ENCODE measurements at places on chromosomes 7 and 10.

DNA sequence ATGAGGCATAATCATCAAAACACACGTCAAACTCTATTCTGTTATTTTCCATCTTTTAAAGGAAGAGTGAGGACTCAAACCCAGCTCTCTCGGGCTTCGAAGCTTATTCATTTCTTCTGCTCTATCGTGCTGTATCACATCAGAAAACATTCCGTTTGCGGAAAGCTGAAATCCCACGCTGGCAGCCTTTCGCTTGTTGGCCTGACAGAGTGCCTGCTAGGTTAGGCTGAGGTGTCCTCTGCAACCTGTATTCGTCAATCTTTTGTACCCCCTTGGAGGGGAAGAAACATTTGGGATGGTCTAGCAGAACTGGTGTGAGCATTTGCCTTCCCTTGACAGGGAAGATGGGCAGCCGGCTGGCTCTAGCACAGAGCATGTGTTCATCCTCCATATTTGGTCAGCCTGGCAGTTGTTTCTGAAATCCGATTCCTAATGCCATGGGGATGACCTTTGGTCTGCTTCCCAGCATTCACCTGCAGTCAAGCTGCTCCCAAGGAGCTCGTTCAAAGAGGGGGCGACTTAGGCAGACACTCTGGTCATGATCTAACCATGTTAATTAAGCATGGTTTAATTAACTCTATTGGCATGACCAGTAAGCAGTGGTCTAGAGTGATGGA lies 55.2 kb downstream of the TACC2 start:
- peak; percentile 4 for DNase-seq

- no peak for DNase-seq
Measured at GRCh38 chr7:120169996-120170783, 102.8 kb upstream of the KCND2 start.

DNA sequence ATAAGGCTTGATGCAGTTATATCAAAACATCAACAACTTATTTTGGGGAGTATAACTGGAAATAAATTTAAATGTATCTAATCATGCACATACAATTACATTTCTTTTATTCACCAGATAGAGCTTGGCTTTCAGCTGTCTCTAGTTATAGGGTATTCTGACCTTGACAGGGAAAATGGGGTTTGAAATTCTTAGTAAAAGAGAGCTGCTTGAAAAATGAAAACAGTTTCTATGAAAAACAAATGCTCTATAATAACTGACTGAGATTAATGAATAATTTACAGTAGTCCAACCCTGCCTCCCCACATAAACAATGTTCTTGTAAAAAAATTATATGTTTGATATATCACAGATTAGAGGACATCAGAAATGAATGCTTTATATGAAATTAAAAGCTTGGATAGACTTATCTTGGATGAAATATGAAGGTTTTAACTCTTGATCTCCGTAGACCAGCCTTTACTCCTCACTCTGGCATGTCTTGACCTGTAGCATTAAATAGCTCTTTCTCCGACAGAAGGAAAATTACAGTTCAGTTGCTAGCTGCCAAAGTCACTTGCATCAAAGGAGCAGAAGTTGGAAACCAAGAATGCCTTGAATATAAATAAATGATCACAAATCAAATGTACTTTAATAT lies 32.1 kb downstream of the VWC2 start:
- no peak for DNase-seq

DNA sequence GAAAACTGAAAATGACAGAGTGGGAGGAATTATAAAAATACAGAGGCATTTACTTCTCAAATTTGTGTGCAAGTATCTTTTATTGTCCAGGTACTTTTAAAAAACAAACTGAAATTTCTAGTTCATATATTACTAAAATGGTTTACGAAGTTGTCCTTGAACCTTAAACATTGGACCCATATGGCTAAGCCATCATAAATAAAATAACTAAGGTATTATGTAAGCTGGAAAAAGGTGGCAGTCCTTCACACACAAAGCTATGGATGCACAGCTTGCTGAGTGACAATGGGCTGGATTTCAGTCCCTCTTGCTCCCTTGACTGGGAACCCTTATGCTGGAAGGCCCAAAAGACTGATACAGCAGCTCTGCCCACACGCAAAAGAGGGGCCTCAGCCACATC lies 66.1 kb downstream of the COBL start:
- no peak for DNase-seq

DNA sequence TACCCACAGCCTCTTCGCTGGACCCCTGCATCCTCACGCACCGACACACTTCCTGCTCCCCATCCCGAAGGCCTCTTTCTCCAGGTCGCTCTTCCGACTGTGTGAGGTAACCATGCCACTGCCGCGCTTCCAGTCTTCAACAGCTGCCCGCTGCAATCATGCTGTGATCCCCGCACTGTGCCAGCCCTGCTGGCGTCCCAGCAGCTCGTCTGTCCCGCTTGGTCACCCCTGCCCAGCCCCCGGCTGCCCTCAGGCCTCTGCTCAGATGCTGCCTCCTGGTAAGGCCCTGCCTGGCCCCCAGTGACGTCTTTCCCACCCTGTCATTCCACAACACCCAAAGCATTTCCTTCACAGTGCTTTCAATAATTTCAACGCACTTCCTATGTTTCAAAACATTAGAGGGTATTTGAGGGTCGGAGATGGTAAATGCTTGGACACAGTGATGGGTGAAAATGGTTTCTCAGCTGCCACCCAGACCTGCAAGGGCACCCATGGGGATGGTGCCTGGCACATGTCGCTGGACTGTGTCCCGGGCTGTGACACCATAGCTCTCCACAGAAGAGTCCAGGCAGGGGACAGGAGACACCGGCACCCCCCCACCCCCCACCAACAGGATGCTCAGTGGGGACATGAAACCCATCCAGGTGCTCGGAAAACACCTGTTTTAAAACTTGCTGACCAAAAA lies 125.2 kb downstream of the MAD1L1 start:
- DNase-seq: peak; percentile 19

GRCh38 chr10:70784471-70784870 lies 706 bp downstream of the TBATA start:
- DNase-seq: no peak

- DNase-seq: no peak
Measured at GRCh38 chr7:8389593-8390261, 43.7 kb upstream of the NXPH1 start.

DNA sequence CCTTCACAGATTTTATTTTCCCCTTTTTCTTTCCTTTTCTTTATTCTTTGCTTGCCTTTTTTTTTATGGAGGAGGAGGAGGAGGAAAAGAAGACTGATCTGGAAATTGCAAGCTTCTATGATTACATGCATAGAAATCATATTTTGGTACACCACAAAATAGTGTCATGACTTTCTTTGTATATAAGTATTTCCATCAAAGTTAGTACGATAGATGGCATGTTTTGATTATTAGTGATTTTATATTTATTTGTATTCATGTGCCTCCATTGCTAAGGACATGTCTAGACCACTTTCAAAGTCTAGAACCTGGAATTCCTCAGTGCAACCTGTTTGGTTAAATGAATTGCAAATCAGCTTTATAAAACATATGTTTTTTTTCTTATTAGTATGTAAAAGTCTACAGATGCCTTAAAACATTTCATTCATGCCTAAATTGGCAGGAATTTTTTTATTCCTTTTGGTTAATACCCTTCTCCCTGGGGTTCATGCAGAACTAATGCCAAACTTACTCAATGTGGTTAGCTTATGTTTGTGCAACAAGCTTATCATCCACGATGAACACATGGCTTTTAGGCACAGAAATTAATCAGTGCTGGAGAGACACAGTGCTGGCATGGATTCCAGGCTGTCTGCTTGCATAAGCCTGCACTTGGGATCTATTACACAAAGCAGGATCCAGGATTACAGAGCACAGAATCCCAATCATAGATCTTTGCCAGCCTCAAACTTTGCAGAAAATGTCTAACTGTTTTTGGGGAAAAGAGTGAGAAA lies 213.1 kb downstream of the CHRM2 start:
- DNase-seq: no peak

GRCh38 chr7:116331020-116331419 lies 120.7 kb downstream of the TES start:
- no peak for DNase-seq

DNA sequence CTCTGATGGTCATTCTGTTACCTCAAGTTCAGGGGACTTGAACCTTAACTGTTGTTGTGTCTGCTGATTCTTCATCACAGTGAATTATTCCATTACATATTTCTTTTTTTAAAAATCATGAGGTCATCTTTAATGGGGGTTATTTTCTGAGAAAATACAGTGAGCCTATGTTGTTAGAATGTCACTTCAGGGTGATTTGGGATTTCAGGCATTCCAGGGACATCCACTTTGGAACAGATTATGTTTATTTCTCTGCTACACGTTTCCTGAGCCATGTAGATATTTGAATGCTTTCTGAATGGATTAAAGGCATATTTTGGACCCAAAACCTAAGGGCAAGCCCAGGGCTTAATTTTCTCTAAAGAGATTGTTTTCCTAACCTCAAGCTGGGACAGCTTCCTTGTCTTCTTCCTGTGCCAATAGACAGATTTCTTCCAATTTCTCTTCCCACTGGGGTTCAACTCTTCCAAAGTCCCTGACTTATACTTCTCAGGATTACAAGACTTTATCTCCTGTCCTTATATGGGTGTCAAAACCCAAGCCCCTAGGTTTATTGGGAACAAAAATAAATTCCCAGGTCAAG lies 271.7 kb downstream of the ARHGAP12 start:
- no peak for DNase-seq

- no peak for DNase-seq
Measured at GRCh38 chr7:36019980-36020379, 133.1 kb upstream of the EEPD1 start.

DNA sequence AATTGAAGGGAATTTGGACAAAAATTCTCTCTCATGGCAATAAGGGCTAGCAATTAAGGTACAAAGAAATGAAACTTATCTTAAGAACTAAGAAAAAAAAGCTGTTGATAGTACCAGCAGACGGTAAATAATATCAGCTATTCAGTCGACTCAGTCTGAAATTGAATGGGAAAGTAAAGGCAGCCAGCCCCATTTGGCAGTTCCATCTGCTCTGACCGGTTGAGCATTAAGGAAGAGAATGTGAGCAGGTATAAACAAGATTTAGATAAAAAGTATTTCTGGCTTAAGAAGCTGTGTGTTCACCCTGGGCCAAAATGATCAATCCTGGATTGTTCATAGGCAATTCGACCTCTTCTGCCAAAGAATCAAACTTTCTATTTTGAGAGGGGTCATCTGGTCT lies 154.6 kb upstream of the NPVF start:
- DNase-seq: no peak

GRCh38 chr7:101243646-101244374 lies 1.1 kb downstream of the FIS1 start:
- no peak for DNase-seq

GRCh38 chr10:33008499-33009243 lies 50.6 kb upstream of the ITGB1 start:
- peak; percentile 79 for DNase-seq

- DNase-seq: no peak
Measured at GRCh38 chr7:99037327-99037940, 106.5 kb downstream of the SMURF1 start.

DNA sequence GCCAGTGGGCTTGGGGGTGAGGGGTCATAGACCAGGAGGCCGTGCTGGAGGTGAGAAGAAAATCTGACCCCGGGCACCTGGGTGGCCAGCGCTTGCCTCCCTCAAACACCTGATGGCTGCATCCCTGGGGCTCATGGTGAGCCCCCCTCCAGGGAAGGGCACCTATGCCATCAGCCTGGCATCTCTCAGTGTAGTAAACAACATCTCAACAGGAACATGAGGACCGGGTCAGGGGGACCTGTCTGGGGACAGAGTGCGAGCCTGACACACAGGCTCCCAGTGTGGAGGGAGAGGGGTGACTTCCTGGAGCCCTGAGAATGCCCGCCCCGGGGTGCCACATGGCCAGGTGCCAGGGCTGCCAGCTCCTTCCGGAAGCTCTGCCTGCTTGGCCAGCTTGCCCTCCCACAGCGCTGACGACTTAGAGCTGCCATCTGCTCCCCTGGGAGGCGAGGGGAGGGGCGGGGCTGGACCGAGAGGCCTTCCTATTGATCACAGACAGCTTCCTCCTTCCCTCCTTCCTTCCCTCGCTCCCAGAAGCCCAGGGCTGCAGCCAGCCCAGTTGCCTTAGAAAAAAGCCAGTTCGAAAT lies 12.3 kb downstream of the STX1A start:
- peak; percentile 93 for DNase-seq
